ENCODE measurements at places on chromosomes 5 and 9.

DNA sequence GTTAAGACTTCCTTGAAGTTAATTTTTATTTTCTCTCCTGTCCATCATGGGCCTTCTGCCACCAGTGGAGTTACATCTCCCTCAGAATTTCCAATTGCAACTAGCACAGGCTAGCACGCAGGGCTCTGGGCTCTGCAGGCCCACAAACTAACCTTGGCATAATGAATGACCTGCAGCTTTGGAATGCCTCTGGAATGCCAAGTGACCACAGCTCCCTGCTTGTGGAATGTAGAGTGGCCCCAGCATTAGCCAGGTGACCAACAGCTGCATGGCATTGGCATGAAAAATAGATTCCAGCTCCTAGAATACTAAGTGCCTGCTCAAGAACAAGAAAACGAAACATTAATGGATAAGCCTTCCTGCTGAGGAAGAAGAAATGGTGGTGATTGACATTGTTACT is 726.1 kb downstream of the BRINP1 start:
- no peak for DNase-seq

- DNase-seq, result no peak
Measured at GRCh38 chr9:20880271-20880670, 151.2 kb downstream of the HACD4 start.

- no peak for DNase-seq
Measured at GRCh38 chr5:152106571-152106970, 181.9 kb upstream of the GLRA1 start.

- DNase-seq, result no peak
Measured at GRCh38 chr5:77935506-77936364, 159.6 kb upstream of the TBCA start.

GRCh38 chr5:27778121-27778520 is 739.7 kb upstream of the CDH9 start:
- no peak for DNase-seq

Data from right atrium auricular region (tissue), 2 donors.